NCI-H524 (cell line): ENCODE measurements at places on chromosomes 3 and 15.

DNA sequence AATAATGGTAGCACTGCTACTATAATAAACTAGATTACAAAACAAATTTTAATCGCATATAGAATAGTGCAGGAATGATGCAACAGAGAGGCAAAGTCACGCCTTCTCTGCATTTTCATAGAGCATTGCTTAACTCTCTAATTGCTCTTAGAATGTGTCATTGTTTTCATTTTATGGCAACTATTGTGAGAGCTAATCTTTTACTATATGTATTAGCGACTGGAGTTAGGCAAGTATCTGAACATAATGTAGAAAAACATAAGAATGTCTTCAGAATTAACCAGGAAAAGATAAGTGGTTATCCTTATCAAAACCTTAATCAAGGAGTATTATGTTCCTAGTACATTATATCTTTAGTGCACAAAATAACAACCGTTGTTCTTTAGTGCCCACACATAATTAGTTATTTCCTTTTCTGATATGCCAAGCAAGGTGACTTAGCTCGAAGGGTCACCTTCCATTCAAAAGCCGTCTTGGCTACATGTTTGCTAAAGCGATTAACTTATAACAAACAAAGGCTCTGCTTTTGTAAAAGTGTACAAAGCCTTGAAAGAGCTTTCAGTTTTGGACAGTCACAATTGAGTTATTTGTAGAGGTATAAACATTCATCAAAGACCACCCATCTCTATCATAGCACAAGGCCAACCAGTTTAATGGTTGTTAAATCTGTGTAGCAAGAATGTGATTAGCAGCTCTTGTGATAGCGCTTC, 1328.9 kb downstream of the ROBO2 start:
- DNase-seq = no peak

- DNase-seq = no peak
Observed at GRCh38 chr3:96264701-96265100, 549.7 kb upstream of the EPHA6 start.

DNA sequence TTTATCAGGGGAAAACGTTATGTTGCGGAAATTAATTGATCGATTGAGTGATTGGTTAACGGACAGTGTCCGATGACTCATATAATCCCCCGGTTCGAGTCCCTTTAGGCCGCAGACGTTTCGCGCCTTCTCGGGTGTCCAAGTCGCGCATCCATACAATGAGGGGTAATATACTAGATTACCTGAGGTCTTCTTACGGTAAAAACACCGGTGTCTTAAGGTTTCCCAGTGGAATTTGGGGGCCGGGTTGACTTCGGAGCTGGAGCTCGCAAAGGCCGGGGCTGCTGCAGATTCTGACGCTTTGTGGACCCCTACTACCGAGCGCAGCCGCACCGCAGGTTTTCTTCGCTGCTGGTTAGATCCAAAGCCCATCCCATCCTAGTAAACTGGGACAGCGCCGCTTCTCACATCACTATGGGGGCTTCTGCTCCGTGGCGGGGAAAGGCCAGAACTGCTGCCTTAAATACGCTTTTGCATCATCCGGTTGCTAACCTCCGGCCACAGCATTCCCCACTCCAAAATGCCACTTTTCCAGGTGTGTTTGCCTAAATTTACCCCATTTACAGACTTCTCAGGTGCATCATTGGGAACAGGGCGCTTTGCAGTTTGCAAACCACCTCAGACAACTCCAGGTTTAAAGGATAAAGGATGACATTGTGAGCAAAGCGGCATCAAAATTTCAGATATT, 858 bp upstream of the SACM1L start:
- DNase-seq = peak; percentile 46

GRCh38 chr3:159266779-159267178, 464.9 kb downstream of the MFSD1 start:
- DNase-seq = peak; percentile 40

DNA sequence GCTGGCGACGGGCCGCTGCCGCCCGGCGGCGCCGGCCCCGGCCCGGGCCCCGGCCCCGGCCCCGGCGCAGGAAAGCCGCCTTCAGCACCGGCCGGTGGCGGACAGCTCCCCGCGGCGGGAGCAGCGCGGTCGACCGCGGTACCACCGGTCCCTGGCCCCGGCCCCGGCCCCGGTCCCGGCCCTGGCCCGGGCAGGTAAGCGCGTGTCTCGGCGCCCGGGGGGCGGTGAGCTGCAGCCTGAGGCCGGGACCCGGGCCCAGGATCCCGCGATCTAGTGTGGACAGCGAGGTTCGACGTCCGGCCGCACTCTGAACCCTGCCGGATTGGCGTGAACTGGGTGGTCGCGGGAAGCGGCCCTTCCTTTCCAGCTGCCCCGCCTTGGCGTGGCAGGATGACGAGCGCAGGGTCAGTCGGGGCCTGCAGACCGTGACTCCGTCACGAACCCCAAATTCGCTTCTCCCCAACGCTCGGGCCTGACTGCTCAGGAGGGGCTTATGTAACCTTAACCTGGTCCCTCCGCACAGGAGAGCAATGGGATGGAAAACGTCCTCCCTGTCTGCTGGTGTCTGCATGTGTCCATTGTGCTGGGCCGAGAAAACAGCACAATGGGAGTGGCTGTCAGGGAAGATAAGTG, 472 bp downstream of the BSN start:
- DNase-seq = no peak
